Heart left ventricle (tissue), 16 donors: ENCODE measurements at places on chromosomes 16 and 17. TPM values are rescaled to one million over a fixed set of nuclear protein-coding genes. Genes with fewer than 3 reads are reported as not detected.

GRCh38 chr16:73878611-73879010, 418.0 kb upstream of the PSMD7 start:
- H3K4me3 ChIP-seq = no peak overlapping the region
- no peak for DNase-seq
- H3K4me1 ChIP-seq = no peaks in the 10 kb centered on the region
- H3K27me3 ChIP-seq = no peaks in the 10 kb centered on the region
- no peak overlapping the region for H3K27ac ChIP-seq

- H3K4me1 ChIP-seq = no peaks in the 10 kb centered on the region
- H3K27ac ChIP-seq = no peak overlapping the region
- no peak overlapping the region for H3K4me3 ChIP-seq
- no peak for DNase-seq
- no peaks in the 10 kb centered on the region for H3K27me3 ChIP-seq
- no peaks in the 10 kb centered on the region for H3K36me3 ChIP-seq
These were observed 31.3 kb upstream of the ANKRD40CL start for GRCh38 chr17:50798424-50799288.

DNA sequence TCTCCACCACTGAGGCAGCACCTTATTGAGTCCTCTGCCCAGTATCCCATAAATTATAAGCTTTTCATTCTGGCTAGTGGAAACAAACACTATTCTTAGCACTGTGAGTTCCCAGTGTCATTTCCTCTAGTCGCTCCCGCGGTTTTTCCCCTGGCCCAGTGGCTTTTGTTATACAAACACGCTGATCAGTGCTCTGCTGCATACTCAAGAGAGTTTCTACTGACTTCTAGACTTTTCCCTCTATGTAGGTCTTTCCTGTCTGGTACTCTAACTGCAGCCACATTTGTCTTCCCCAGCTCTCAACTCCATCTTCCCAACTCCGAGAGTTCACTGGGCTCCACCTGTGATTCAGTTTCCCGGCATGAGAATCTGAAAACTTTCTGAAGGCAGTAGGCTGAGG, 556.6 kb upstream of the SALL1 start:
- H3K36me3 ChIP-seq = no peaks in the 10 kb centered on the region
- DNase-seq = no peak
- no peak overlapping the region for H3K4me3 ChIP-seq
- no peaks in the 10 kb centered on the region for H3K4me1 ChIP-seq
- no peaks in the 10 kb centered on the region for H3K27me3 ChIP-seq

DNA sequence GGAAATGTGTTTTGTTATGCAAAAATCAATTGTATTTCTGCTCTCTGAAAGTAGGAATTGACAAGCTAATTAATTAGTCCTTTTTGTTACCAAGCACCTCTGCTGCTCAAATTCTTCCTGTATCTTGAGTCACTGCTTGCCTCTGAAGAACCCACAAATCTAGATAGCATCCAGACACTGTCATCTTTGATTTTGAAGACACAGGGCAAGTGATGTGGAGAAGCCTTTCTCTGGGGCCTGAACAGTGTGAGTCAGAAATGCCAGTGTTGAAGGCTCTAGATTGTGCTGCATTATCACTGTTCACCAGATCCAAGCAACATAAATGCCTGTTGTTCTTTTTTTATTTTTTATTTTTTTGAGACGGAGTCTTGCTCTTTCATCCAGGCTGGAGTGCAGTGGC, 10.9 kb upstream of the ST6GALNAC1 start:
- H3K4me1 ChIP-seq = peaks cover under 1% of the 10 kb centered on the region
- H3K4me3 ChIP-seq = no peak overlapping the region
- no peaks in the 10 kb centered on the region for H3K36me3 ChIP-seq

DNA sequence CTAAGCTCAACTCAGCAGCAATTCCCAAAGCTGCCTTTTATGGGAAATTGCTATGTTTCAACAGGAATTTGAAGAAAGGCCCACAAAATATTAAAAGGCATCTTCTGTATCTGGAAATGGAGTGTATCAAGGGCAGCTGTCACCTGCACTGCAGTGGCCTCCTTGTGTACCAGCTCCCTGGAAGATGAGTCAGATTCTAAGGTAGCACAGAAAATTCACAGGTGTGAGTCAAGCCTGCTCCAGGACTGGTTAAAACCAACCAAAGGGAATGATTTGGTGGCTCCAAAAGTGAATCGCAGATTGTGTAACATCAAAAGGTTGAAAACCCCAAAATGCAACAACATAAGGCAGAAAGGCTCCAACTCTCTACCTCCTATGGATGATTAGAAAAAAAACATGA, 296.4 kb downstream of the GRIN2A start:
- no peaks in the 10 kb centered on the region for H3K27me3 ChIP-seq
- DNase-seq = no peak
- H3K36me3 ChIP-seq = no peaks in the 10 kb centered on the region
- H3K27ac ChIP-seq = no peak overlapping the region

DNA sequence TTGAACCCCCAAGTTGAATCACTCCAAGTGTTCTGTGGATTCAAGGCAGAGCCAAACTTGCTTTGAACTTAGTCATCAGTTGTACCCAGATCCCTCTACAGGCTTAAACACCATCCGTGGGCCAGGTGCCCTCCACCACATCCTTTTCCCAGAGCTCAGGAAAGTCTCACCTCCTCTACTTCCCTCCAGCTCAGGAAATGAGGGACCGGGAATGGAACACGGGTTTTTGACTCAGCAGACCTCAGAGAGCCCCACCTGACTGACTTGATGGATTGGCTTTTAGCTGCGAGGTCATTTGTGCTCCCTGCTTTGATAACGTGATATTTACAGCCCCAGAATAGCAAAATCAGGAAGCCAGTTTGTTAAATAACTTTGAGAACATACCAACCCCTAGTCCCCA, 20.1 kb downstream of the GID4 start:
- no peak for DNase-seq
- peaks cover 76% of the 10 kb centered on the region for H3K36me3 ChIP-seq
- no peak overlapping the region for H3K4me3 ChIP-seq
- no peaks in the 10 kb centered on the region for H3K4me1 ChIP-seq
- no peak overlapping the region for H3K27ac ChIP-seq

DNA sequence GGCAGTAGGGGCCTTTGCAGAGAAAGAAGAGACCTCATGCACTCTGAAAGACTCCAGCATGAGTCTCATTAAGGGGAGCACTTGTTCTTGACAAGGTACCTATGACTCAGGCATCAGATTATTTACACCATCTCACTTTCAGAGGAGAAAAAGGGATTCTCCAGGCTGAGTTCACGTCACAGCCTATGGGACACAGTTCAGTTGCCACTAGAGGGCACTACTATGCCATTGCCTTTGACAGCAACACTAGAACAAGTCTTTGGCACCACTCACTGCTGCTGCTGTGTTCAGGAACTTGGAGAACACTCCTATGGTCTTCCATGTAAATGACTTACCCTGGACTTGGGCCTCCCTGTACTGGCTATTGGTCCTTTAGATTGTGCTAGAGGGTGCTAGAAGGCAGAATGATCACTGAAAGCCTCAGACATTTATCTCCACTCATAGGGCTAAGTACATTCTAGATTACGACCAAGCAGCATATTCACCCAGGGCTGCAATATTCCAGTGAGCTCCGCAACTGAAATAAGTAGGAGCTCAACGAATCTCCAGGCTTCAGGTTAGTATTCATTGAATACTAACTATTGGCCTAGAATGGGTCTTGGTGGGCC, 225.1 kb upstream of the CA10 start:
- no peaks in the 10 kb centered on the region for H3K4me1 ChIP-seq
- H3K4me3 ChIP-seq = no peak overlapping the region
- H3K27ac ChIP-seq = no peak overlapping the region
- no peaks in the 10 kb centered on the region for H3K36me3 ChIP-seq

DNA sequence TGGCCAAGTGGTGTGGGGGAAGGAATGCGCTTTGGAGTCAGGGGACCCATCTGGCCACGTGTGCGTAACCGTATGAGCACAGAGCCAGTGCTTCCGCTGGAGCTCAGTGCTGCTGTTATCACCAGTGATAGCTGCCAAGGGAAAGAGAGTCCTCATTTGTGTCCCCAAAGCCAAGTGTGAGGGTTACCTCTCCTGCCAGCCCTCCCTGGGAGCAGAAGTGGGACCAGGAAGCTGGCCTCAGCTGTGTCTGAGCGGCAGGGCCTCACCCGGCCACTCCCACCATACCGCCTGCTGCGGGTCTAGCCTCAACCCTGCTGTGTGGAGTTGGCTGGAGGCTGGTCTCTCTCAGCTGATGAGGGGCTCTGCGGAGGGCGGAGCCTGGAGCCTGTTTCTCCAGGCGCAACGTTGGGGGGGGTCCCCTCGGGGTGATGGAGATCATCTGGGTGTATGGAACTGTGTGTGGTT, 44.5 kb downstream of the MEAK7 start:
- H3K36me3 ChIP-seq = no peaks in the 10 kb centered on the region
- H3K4me3 ChIP-seq = no peak overlapping the region
- H3K4me1 ChIP-seq = no peaks in the 10 kb centered on the region
- H3K27me3 ChIP-seq = no peaks in the 10 kb centered on the region
- DNase-seq = no peak

GRCh38 chr17:41717408-41718286, 5.5 kb downstream of the GAST start:
- DNase-seq = no peak
- no peaks in the 10 kb centered on the region for H3K36me3 ChIP-seq
- no peaks in the 10 kb centered on the region for H3K27me3 ChIP-seq
- H3K27ac ChIP-seq = no peak overlapping the region
- no peaks in the 10 kb centered on the region for H3K4me1 ChIP-seq

GRCh38 chr17:19006698-19007097, 2.1 kb upstream of the FAM83G start:
- H3K4me3 ChIP-seq = no peak overlapping the region
- no peaks in the 10 kb centered on the region for H3K36me3 ChIP-seq
- no peaks in the 10 kb centered on the region for H3K27me3 ChIP-seq
- no peak overlapping the region for H3K27ac ChIP-seq
- DNase-seq = no peak
- H3K4me1 ChIP-seq = peaks cover 6% of the 10 kb centered on the region

DNA sequence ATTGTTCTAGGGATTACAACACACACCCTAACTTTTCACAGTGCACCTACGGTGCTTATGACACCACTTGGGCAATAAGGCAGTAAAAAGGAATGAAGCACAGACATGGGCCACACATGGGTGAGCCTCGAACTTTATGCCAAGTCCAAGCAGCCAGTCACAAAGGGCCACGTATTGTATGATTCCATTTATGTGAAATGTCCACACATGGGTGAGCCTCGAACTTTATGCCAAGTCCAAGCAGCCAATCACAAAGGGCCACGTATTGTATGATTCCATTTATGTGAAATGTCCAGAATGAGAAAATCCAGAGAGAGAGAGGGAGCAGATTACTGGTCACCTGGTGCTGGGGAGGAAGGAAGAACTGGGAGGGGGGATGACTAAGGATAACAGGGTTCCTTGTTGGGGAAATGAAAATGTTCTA, 22.2 kb downstream of the RMI2 start:
- no peak for DNase-seq
- no peak overlapping the region for H3K4me3 ChIP-seq
- H3K4me1 ChIP-seq = no peaks in the 10 kb centered on the region
- H3K27ac ChIP-seq = no peak overlapping the region
- no peaks in the 10 kb centered on the region for H3K36me3 ChIP-seq

DNA sequence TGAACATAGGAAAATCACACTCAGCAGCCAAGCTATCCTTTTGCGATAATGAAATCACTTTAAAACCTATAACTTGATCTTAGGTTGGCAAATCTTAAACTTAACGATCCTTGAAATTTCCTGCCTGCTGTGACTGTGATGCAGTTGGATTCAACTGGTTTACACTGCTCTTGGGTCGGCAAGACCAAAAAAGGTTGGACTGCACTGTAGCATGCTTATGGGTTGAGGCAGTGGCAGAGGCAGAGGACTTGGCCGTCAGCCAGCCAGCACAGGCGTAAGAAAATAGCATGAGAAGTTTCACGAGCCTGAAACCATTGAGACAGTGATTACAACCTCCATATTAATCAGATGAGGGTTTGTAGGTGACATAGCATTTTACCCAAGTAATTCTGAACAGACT, 21.4 kb downstream of the WSB1 start:
- H3K27ac ChIP-seq = peak overlapping the region; percentile 86
- H3K4me3 ChIP-seq = no peak overlapping the region
- DNase-seq = peak; percentile 84
- peaks cover 31% of the 10 kb centered on the region for H3K4me1 ChIP-seq

DNA sequence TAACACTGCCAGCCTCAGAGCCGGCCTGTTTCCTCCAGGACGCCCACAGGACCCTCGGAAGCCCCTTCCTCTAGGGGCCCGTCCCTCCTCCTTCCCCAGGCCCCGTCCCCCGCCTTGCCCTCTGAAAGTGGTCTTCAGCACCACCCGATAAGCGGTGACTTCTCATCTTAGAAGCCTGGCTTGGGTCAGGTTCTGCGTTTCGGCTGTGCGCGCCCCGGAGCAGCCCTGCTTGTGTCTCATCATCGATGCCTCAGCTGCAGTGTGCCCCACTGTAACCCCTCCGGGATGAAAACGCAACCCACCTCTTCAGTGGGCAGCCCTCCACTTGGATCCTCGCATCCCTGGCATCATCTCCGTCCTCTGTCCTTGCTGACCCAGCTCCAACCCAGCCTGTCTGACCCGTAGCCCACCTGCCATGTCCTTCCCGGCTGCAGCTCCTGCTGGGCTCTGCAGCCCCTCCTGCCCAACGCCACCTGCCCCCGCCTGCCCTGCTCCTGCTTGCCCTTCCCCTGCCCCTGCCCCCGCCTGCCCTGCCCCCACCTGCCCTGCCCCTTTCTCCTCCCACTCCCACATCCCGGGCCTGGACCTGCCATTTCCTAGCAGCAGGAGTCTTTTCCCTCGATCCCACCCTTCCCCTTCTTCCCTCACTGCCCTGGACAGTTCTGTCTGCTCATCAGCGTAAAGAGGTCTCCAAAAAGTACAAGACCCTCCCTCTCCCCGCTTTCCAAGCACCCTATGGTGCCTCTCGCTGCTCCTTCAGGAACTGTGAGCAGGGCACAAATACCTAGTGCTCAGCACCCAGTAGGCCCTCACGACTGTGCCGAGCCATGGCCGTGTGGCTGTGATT, 112.5 kb upstream of the CHMP6 start:
- H3K27me3 ChIP-seq = no peaks in the 10 kb centered on the region
- no peak overlapping the region for H3K4me3 ChIP-seq
- peaks cover 35% of the 10 kb centered on the region for H3K36me3 ChIP-seq
- peak; percentile 16 for DNase-seq

DNA sequence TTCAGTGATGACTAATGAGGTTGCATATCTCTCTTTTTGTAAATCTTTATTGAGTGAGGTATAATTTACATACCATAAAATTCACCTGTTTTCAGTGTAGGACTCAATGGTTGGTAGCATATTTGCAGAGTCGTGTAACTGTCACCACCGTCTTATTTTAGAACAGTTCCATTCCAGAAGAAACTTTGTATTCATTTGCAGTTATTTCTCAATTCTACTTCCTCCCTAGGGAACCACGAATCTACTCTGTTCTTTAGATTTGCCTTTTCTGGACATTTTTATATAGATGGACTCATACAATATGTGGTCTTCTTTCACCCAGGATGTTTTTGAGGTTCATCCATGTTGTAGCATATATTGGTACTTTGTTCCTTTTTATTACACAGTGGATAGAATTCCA, 3.7 kb downstream of the FTO start:
- no peak overlapping the region for H3K27ac ChIP-seq
- peaks cover 21% of the 10 kb centered on the region for H3K4me1 ChIP-seq
- H3K27me3 ChIP-seq = no peaks in the 10 kb centered on the region
- DNase-seq = no peak

Gene CNGB1
- total RNA-seq = not detected

Gene SLC16A5
- total RNA-seq = 12.1 TPM

Gene MEIOC
- total RNA-seq = not detected

Gene RND2
- total RNA-seq = 0.43 TPM

Gene P2RX5
- 9.8 TPM for total RNA-seq

Gene ADAM11
- total RNA-seq = 11.2 TPM

Gene CCL16
- total RNA-seq = not detected

Gene RANGRF
- total RNA-seq = 28.8 TPM

Gene TBC1D3D
- total RNA-seq = not detected

Gene PPY
- not detected for total RNA-seq
